ENCODE measurements at places on chromosomes 7 and 10.

DNA sequence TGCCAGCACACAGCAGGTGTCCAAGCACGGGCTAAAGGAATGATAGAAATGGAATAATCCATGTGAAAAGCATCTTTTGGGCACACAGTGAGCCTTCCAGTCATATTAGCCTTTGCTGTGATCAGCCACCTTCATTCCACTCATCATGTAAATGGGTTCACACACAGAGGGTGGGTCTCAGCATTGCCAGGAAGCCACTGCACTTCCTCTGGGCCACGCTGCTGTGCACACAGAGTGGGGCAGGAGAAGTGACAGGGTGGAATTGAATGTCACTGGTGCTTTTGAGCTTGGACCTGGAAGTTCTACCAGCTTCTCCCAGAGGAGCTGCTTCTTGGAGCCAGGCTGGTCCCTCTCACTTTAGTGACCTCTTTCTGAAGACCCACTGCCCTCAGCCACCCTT lies 203.5 kb downstream of the USP6NL start:
- no peak for DNase-seq

GRCh38 chr10:96772196-96772595 lies 51.9 kb upstream of the PIK3AP1 start:
- no peak for DNase-seq

- no peak for DNase-seq
Measured at GRCh38 chr10:82464191-82464818, 589.3 kb downstream of the NRG3 start.

DNA sequence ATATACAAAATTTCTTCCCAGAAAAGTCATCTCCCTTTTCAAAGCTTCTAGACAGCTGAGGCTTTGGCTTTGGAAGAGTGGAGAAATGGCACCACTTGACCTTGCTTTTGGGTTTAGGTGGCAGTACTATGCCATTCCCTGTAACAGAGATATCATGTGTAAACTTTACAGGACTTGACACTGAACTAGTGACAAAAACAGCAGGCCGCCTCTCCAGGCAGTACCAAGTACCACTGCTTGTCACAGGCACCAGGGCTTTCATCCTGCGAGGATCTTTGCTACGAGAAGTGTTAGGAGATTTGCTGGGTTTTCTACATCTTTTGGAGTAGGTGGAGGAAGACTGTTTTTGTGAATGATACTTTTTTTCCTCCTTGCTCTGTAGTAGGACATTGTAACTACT lies 32.6 kb upstream of the ANLN start:
- no peak for DNase-seq

DNA sequence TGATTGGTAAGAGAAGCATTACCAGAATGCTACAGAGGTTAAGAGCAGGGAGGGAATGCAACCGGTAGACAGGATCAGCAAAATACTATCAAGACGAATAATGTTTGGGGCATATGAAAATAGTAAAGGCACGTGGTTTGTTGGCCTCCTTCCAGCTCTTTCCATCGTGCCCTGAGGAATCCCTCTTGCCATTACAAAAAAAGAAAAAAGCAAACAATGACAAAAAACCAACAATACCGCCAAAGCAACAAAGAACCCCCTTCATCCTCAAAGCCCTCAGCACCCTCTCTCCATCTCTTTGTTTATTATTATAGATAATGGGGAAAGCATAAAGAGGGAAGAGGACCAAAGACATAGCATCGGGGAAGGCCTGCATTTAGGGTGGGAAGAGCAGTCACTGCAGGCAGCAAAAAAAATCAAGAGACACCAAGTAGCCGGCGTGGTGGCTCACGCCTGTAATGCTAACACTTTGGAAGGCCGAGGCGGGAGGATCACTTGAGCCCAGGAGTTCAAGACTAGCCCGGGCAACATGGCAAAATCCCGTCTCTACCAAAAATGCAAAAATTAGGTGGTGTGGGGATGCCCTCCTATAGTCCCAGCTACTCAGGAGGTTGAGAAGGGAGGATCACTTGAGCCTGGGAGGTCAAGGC lies 78.0 kb downstream of the HIP1 start:
- DNase-seq: no peak

GRCh38 chr10:102159051-102159597 lies 6.9 kb downstream of the NOLC1 start:
- DNase-seq: no peak

DNA sequence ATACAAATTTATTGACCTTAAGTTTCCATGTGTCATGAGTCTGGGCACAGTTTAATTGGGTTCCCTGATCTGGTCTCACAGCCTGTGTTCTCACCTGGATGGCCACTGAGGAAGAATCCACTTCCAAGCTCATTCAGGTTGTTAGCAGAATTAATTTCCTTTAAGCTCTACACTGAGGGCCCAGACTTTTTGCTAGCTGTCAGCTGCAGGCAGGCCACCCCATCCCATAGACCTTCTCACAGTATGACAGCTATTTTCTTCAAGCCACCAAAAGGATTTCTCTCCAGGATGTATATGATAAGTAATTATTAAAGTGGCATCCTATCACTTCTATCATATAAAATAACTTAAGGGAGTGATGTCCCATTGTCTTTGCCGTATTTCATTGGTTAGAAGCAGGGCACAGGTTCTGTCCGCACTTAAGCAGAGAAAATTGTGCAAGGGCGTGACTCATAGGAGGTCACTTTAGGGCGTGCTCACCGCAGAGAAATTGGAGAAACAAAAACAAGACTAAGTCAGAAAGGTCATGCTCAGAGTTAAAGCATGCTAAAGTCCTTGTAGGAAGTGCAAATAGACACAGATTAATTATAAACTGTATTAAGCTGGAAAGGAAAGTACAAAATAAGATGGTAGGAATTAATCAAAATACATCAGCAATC lies 109.9 kb downstream of the AHR start:
- no peak for DNase-seq

DNA sequence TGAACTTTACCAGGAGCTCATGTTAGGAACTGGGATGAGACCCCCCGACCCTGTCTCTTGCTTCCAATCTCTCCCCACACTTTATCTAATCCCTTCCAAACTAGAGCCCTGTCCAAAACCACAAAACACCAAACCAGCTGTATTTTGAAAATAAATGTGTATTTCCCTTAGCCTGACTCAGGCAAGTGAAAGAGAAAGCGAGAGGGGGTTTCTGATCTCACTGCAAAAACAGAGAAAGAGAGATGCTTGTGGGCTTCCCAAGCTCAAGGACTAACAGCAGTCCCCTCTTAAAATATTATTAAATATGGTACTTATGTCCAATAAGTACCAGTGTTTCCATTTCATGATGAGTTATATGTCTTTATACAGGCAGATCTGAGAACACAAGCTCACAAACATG lies 122.0 kb downstream of the AGMO start:
- no peak for DNase-seq
